Regular cardiac myocyte (primary cell): ENCODE measurements at places on chromosomes 4 and X. TPM values are rescaled to one million over a fixed set of nuclear protein-coding genes. Genes with fewer than 3 reads are reported as not detected.

Gene RTL9
- total RNA-seq = under 0.01 TPM in 2 replicates

Gene SSX1
- total RNA-seq = not detected in 2 replicates

Gene FRG2
- total RNA-seq = under 0.01 TPM in 1 of 2 replicates, not detected in the other

Gene SPIN4
- 2.5 and 8.4 TPM in 2 replicates for total RNA-seq

Gene SGMS2
- total RNA-seq = 153 and 221 TPM in 2 replicates

Gene SULT1B1
- total RNA-seq = 0.28 and 7.7 TPM in 2 replicates

Gene ADH1A
- not detected in 2 replicates for total RNA-seq

Gene CAPN6
- total RNA-seq = under 0.01 TPM in 1 of 2 replicates, not detected in the other

Gene ETDA
- not detected in 2 replicates for total RNA-seq

Gene ARR3
- total RNA-seq = not detected in 2 replicates

Gene SLAIN2
- total RNA-seq = 39.2 and 51.4 TPM in 2 replicates

Gene GPR143
- under 0.01 and 0.19 TPM in 2 replicates for total RNA-seq

Gene SCOC
- total RNA-seq = 72.5 and 94.7 TPM in 2 replicates

Gene ADH7
- total RNA-seq = not detected in 2 replicates

Gene ASB11
- not detected in 2 replicates for total RNA-seq

Gene ADGRL3
- total RNA-seq = 5.0 and 14.1 TPM in 2 replicates

Gene NR3C2
- 3.3 and 8.5 TPM in 2 replicates for total RNA-seq

Gene TMEM271
- total RNA-seq = not detected in 2 replicates

Gene GAGE12H
- total RNA-seq = not detected in 2 replicates

Gene CSAG2
- total RNA-seq = not detected in 2 replicates

Gene EDNRA
- total RNA-seq = 8.4 and 10.1 TPM in 2 replicates

Gene PDZD4
- total RNA-seq = 0.19 and 0.56 TPM in 2 replicates

Gene SSX4
- total RNA-seq = not detected in 2 replicates

Gene F8A3
- 2.7 and 2.8 TPM in 2 replicates for total RNA-seq

Gene MAGEA1
- not detected in 2 replicates for total RNA-seq

Gene FAM9C
- not detected in 2 replicates for total RNA-seq

Gene UCHL1
- 616 and 687 TPM in 2 replicates for total RNA-seq

Gene MAGEA3
- total RNA-seq = not detected in 2 replicates

Gene MAGEA12
- not detected in 2 replicates for total RNA-seq

Gene STAP1
- not detected in 2 replicates for total RNA-seq

Gene TLR2
- total RNA-seq = 0.85 TPM in 1 of 2 replicates, not detected in the other

Gene MTMR8
- 0.19 and 0.85 TPM in 2 replicates for total RNA-seq

Gene TMEM31
- not detected in 2 replicates for total RNA-seq

Gene CCNG2
- total RNA-seq = 18.4 and 38.6 TPM in 2 replicates
